ENCODE measurements at places on chromosomes 11 and 22. TPM values are rescaled to one million over a fixed set of nuclear protein-coding genes. Genes with fewer than 3 reads are reported as not detected.

GRCh38 chr11:21446939-21447590 is 745.8 kb upstream of the ANO5 start:
- DNase-seq = no peak
- no peak overlapping the region for H3K4me3 ChIP-seq
- no peak overlapping the region for H3K27ac ChIP-seq
- H3K36me3 ChIP-seq = no peaks in the 10 kb centered on the region
- no peaks in the 10 kb centered on the region for H3K27me3 ChIP-seq
- no peaks in the 10 kb centered on the region for H3K4me1 ChIP-seq

Gene LAYN
- polyA plus RNA-seq = 4.8 TPM

DNA sequence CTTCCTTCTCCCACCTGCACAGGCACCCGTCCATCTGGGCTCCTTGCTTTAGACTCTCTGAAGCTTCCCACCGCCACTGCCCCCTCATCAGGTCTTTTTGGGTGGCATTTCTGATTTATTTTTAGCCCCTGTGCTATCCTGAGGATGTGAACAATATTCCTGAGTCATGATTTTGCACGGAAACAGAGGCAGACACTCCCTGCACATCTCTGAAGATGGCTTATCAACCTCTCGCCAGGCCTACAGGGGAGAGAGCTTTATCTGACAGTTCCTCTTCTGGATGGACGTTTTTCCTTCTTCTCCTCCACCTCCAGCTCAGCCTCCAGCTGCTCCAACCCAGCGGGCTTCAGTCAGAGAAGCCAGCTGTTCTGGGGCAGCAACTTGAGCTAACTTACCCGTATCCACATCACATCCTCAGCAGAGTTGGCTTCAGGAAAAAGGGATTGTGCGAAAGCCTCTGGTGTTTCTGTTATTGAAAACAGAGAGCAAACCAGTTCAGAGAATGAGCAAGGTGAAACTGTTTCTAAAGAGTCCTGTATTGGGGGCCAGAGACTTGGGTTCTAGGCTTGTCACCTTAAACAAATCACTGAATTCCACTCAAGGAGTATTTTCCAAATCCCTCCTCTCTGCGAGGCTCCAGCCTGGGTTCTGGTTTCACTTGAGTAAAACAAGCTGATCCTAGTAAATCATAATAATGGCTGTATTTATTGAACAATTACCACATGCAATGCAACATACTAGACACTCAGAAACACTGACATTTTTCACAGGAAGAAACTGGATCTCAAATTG is 33.1 kb upstream of the ETS1 start:
- peak overlapping the region; percentile 21 for H3K27ac ChIP-seq
- H3K36me3 ChIP-seq = no peaks in the 10 kb centered on the region
- H3K4me1 ChIP-seq = no peaks in the 10 kb centered on the region
- no peak overlapping the region for H3K4me3 ChIP-seq
- no peaks in the 10 kb centered on the region for H3K27me3 ChIP-seq
- no peak for DNase-seq

GRCh38 chr11:107859459-107860239 is 1.1 kb upstream of the SLC35F2 start:
- no peaks in the 10 kb centered on the region for H3K27me3 ChIP-seq
- H3K36me3 ChIP-seq = no peaks in the 10 kb centered on the region
- peaks cover 8% of the 10 kb centered on the region for H3K4me1 ChIP-seq

GRCh38 chr11:118260353-118260752 is 3.7 kb downstream of the MPZL2 start:
- no peak overlapping the region for H3K4me3 ChIP-seq
- DNase-seq = no peak
- H3K36me3 ChIP-seq = no peaks in the 10 kb centered on the region
- no peaks in the 10 kb centered on the region for H3K4me1 ChIP-seq
